Activated CD4-positive, alpha-beta T cell treated with anti-CD3 and anti-CD28 coated beads for 36 hours (primary cell): ENCODE measurements at places on chromosomes 4 and X. TPM values are rescaled to one million over a fixed set of nuclear protein-coding genes. Genes with fewer than 3 reads are reported as not detected.

- DNase-seq, result no peak
Observed at GRCh38 chrX:126723881-126724280, 95.6 kb upstream of the PRR32 start.

Gene UGT2B11
- not detected for total RNA-seq

Gene SERTM2
- not detected for total RNA-seq

Gene TSC22D3
- 23.3 TPM for total RNA-seq
